ENCODE measurements at places on chromosomes 16 and 17.
A peak's percentile ranks its signal among the peaks of the same experiment; 100 is the strongest.

DNA sequence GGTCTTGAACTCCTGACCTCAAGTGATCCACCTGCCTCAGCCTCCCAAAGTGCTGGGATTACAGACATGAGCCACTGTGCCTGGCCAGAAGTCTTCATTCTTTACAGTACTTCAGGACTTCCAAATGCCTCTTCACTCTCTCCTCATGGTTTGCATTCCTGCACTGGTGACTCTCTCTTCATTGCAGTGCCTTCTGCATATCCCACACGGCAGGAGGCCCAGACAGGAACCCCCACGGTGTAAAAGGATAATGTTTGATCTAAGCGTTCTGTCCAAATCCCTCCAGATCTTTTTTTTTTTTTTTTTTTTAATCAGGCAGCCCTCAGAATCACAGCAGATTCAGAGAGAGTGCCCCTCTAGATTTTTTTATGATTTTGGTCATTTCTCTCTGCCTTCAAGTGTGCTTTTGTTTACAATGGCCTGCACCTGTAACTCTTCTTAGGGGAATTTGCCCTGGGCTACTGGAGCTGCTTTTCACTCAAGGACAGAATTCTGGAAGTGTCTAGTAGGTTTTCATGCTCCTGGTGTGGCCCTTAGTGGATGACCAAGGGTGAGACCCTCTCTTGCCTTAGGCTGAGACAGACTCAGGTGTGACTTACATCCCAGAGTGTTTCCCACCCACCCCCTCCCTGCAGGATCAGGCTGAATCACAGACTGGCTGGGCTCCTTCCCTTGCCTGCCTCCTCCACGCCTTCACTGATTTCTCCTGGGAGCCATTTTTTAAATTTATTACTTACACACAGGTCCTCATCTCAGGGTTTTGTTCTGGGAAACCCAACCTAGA, 19.8 kb upstream of the NF1 start:
- peaks cover 3% of the 10 kb centered on the region for H3K27me3 ChIP-seq
- H3K4me3 ChIP-seq, result no peak overlapping the region
- no peak overlapping the region for H3K27ac ChIP-seq

- no peak within 1 kb of the TSS for H3K27ac ChIP-seq
- H3K27me3 ChIP-seq, result peaks cover 8% of the 10 kb centered on the region
- DNase-seq, result no peak
Measured at GRCh38 chr17:41369713-41370112, at the start of gene KRT33B. TSS of gene KRT33B (minus strand) at chr17:41369813. CDS start at chr17:41369750, 63 bp downstream.

- no peak overlapping the region for H3K27ac ChIP-seq
- H3K4me3 ChIP-seq, result no peak overlapping the region
- H3K27me3 ChIP-seq, result peaks cover 9% of the 10 kb centered on the region
- H3K4me1 ChIP-seq, result peaks cover 22% of the 10 kb centered on the region
Measured at GRCh38 chr17:10579270-10579669, 29.8 kb upstream of the MYH2 start.

GRCh38 chr16:89111263-89111662, 17.6 kb downstream of the ACSF3 start:
- peaks cover 31% of the 10 kb centered on the region for H3K36me3 ChIP-seq
- no peak overlapping the region for H3K27ac ChIP-seq
- no peak for DNase-seq
- H3K4me3 ChIP-seq, result no peak overlapping the region
- peaks cover 10% of the 10 kb centered on the region for H3K4me1 ChIP-seq

GRCh38 chr17:74935585-74936469, at the start of gene OTOP3:
TSS of gene OTOP3 (plus strand) at chr17:74935898. CDS start at chr17:74935922, 24 bp downstream.
- H3K27me3 ChIP-seq, result peaks cover 100% of the 10 kb centered on the region
- H3K4me1 ChIP-seq, result no peaks in the 10 kb centered on the region
- H3K36me3 ChIP-seq, result no peaks in the 10 kb centered on the region
- H3K4me3 ChIP-seq, result no peak within 1 kb of the TSS
- no peak within 1 kb of the TSS for H3K27ac ChIP-seq

GRCh38 chr17:81298991-81299738, 4.1 kb upstream of the SLC38A10 start:
- peaks cover 19% of the 10 kb centered on the region for H3K27me3 ChIP-seq
- H3K4me1 ChIP-seq, result peaks cover 48% of the 10 kb centered on the region
- no peaks in the 10 kb centered on the region for H3K36me3 ChIP-seq
- H3K4me3 ChIP-seq, result no peak overlapping the region
- peak overlapping the region; percentile 85 for H3K27ac ChIP-seq

- peaks cover 10% of the 10 kb centered on the region for H3K4me1 ChIP-seq
- no peaks in the 10 kb centered on the region for H3K36me3 ChIP-seq
- H3K27ac ChIP-seq, result no peak overlapping the region
- peaks cover 5% of the 10 kb centered on the region for H3K27me3 ChIP-seq
- no peak overlapping the region for H3K4me3 ChIP-seq
Measured at GRCh38 chr16:13084331-13084730, 182.9 kb downstream of the SHISA9 start.

DNA sequence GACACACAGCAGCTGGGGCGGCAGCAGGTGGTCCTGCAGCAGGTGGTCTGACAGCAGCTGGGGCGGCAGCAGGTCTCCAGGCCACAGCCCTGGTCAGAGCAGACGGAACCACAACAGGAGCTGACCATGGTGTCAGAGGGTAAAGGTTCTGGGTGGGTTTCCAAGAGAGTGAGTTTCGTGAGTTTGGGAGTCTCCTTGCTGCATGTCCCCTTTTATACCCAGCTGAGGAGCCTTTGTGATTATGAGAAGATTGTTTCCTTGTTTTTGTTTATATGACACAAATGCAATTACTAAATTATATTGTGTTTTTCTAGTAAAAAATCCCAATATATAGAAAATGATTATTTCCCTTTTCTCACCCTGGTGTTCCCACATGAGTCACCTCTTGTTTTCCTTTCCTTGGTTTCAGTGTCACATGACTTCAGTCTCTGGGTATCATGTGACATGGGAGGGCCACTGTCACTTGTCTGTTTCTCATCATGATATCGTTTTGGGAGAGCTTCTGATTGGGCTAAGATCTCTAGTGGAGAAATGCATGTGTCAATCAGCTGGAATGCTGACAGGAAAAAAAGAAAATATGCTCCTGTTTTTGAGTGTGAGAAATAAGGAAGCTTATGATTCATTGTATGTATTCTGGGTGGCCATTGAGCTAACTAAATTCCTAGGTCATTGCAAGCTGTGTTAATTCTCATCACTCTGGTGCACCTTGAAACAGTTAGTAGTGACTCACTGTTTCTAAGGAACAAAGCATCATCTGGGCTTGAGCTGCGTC, at the start of gene KRTAP4-6:
Gene KRTAP4-6, minus strand, starts transcription at position 185 of the 772 bp plus-strand sequence. Its CDS starts 57 bp downstream, at position 128.
- peaks cover 14% of the 10 kb centered on the region for H3K36me3 ChIP-seq
- H3K4me3 ChIP-seq, result no peak within 1 kb of the TSS
- H3K27me3 ChIP-seq, result peaks cover 8% of the 10 kb centered on the region
- no peaks in the 10 kb centered on the region for H3K4me1 ChIP-seq

All from nephron progenitor cell (in vitro differentiated cells).